ENCODE measurements at places on chromosomes 1 and 21. TPM values are rescaled to one million over a fixed set of nuclear protein-coding genes. Genes with fewer than 3 reads are reported as not detected.

The UBL4B gene
- not detected for total RNA-seq

The FYB2 gene
- not detected for total RNA-seq

The GSTM1 gene
- not detected for total RNA-seq

The CACHD1 gene
- total RNA-seq, result 2.4 TPM

The SYCP1 gene
- total RNA-seq, result not detected

The SYDE2 gene
- total RNA-seq, result 1.9 TPM

The TNFSF4 gene
- 15.5 TPM for total RNA-seq

The GPA33 gene
- total RNA-seq, result not detected

The PTCH2 gene
- under 0.01 TPM for total RNA-seq

The EDARADD gene
- total RNA-seq, result not detected

The NEGR1 gene
- 2.5 TPM for total RNA-seq

The PGLYRP4 gene
- not detected for total RNA-seq

The RHOU gene
- 1.0 TPM for total RNA-seq

The PODN gene
- 0.30 TPM for total RNA-seq

The CELA2B gene
- total RNA-seq, result not detected

The CD1D gene
- 0.67 TPM for total RNA-seq

The HFM1 gene
- 0.34 TPM for total RNA-seq

The PRKAA2 gene
- total RNA-seq, result 1.2 TPM

The GBP7 gene
- total RNA-seq, result not detected

The NMNAT2 gene
- total RNA-seq, result 0.89 TPM

The GSTM5 gene
- 6.4 TPM for total RNA-seq

The LCE1A gene
- not detected for total RNA-seq

The BEST4 gene
- total RNA-seq, result not detected

The OR6Y1 gene
- not detected for total RNA-seq

The NCF2 gene
- not detected for total RNA-seq

The RAB3B gene
- 15.2 TPM for total RNA-seq

The DMRTA2 gene
- not detected for total RNA-seq

The KCNA2 gene
- not detected for total RNA-seq

The PSEN2 gene
- 11.3 TPM for total RNA-seq

The CD34 gene
- total RNA-seq, result not detected

The GUCA2A gene
- not detected for total RNA-seq

The TGFBR3 gene
- 7.9 TPM for total RNA-seq

The SPRR3 gene
- not detected for total RNA-seq

The OR14K1 gene
- total RNA-seq, result not detected

The CNKSR1 gene
- 0.17 TPM for total RNA-seq

The STUM gene
- total RNA-seq, result not detected

The ARHGEF10L gene
- 10.7 TPM for total RNA-seq

The B4GALT2 gene
- 110 TPM for total RNA-seq

The MIXL1 gene
- not detected for total RNA-seq

The TINAGL1 gene
- 2.8 TPM for total RNA-seq
